ENCODE measurements at places on chromosomes 1 and 21.

DNA sequence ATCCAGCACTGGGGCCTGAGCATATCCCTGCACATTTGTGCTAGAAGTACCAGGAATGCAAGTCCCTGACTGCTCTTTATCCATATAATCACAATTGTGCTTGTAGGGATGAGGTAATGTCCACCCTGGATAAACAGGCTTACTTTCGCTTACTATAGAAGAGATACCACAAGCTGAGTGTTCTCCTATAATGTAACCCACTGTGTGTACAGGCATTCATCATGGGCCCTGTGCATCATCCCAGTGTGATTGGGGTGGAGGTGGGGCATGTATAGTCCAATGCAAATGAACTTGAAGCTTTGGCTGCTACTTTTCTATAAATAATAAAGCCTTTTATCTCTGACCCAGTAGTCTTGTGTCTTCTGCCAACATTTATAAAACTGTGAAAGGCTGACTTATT, 69.3 kb downstream of the MAN1A2 start:
- no peak for DNase-seq

GRCh38 chr1:2347896-2348295, 43.5 kb downstream of the MORN1 start:
- no peak for DNase-seq

GRCh38 chr1:222994511-222995235, 148.4 kb downstream of the TLR5 start:
- peak; percentile 27 for DNase-seq

GRCh38 chr1:115473986-115474565, 136.0 kb upstream of the NGF start:
- no peak for DNase-seq

- DNase-seq: no peak
Measured at GRCh38 chr1:214453109-214453722, 98.2 kb downstream of the PTPN14 start.

GRCh38 chr1:183163316-183163715, 22.7 kb upstream of the LAMC2 start:
- no peak for DNase-seq

DNA sequence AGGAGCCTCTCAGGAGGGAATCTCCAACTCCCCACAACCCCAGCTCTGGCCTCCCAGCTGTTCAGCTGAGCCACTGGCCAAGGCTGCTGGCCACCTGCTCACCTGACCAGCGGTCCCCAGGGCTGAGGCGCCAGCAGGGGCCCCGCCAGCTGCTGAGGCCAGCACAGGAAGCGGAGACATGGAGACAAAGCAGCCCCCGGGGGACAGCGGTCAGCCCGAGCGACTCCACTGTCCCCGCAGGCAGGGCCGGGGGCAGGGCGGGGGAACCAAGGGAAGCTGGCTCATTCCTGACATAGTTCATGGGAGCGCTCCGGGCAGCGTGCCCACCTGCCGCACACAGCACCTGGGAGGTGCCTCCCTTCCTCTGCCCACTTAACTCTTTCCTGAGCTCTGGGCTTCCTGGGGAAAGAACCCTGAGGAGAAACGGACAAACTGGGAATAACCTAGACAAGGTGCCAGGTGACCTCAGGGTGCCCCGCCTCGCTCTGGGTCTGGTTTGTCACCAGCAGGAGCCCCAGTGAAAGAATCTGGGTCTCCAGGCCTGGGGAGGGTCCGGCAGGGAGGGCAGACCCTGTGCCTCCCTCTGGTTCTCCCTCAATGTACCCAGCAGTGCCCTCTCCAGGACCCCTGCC, 10.7 kb downstream of the EPHA2 start:
- DNase-seq: no peak

GRCh38 chr1:172482044-172482443, 38.2 kb upstream of the PIGC start:
- DNase-seq: no peak

GRCh38 chr21:42155045-42155855, 63.7 kb upstream of the ABCG1 start:
- DNase-seq: no peak

GRCh38 chr1:179025975-179026812, 500 bp downstream of the FAM20B start:
- no peak for DNase-seq

- no peak for DNase-seq
Measured at GRCh38 chr1:92026806-92027205, 3.0 kb upstream of the EPHX4 start.

- peak; percentile 54 for DNase-seq
Measured at GRCh38 chr1:145859491-145860023, 676 bp upstream of the PIAS3 start.

GRCh38 chr1:29712284-29712651, 475.9 kb downstream of the PTPRU start:
- no peak for DNase-seq

GRCh38 chr1:224502459-224503160, 68.0 kb upstream of the WDR26 start:
- no peak for DNase-seq

- DNase-seq: peak; percentile 10
Measured at GRCh38 chr21:46598581-46599572, 6.0 kb downstream of the S100B start.

GRCh38 chr1:31943546-31944184, 5.5 kb upstream of the PTP4A2 start:
- no peak for DNase-seq

- no peak for DNase-seq
Measured at GRCh38 chr1:36055706-36056105, 28.2 kb upstream of the TEKT2 start.

GRCh38 chr1:18201997-18202719, 94.6 kb downstream of the IGSF21 start:
- no peak for DNase-seq

- peak; percentile 10 for DNase-seq
Measured at GRCh38 chr1:98903261-98903660, 101.4 kb downstream of the PLPPR5 start.

DNA sequence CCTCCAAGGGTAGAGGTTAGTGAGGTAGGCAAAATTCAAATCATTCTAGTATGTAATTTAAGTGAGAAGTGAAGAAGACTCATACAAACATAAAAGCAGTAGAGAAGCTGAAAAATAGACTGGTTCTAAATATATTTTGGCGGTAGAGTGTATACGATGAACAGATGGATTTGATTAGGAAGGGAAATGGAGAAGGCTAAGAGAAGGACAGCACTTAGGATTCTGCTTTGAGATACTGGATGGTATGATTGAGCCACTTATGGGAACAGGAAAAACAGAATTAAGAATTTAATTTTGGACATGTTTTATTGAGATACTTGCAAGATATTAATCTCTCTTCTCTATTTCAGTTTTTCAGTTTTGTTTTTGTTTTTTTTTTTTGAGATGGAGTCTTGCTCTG, 60.1 kb downstream of the EPB41 start:
- DNase-seq: peak; percentile 27

- no peak for DNase-seq
Measured at GRCh38 chr1:235108876-235109275, 19.8 kb downstream of the TOMM20 start.

GRCh38 chr1:222976453-222976852, 161.6 kb downstream of the DISP1 start:
- DNase-seq: no peak

- DNase-seq: peak; percentile 87
Measured at GRCh38 chr1:172154551-172154950, 265.9 kb upstream of the C1orf105 start.

DNA sequence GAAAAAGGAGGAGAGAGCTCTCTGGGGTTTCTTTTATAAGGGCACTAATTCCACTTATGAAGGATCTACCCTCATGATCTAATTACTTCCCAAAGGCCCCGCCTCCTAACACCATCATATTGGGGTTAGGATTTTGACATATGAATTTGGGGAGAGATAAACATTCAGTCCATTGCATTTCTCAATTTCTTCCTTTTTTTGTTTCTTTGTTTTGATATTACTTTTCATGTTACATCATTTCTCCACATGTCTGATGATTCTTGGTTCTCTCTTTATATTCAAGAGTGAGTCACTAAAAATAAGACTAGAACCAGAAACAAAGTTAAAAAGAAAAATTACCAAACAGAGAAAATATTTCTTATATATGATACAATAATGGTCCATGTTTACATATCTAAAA, 63.2 kb upstream of the DUSP10 start:
- no peak for DNase-seq

- no peak for DNase-seq
Measured at GRCh38 chr21:25994758-25995163, 175.8 kb downstream of the APP start.

GRCh38 chr1:204206121-204206520, 7.7 kb downstream of the GOLT1A start:
- no peak for DNase-seq

- DNase-seq: no peak
Measured at GRCh38 chr1:208536212-208536611, 292.0 kb upstream of the PLXNA2 start.

- DNase-seq: no peak
Measured at GRCh38 chr1:30768830-30769718, 11.5 kb upstream of the LAPTM5 start.

GRCh38 chr21:15023776-15024175, 41.0 kb downstream of the NRIP1 start:
- no peak for DNase-seq

DNA sequence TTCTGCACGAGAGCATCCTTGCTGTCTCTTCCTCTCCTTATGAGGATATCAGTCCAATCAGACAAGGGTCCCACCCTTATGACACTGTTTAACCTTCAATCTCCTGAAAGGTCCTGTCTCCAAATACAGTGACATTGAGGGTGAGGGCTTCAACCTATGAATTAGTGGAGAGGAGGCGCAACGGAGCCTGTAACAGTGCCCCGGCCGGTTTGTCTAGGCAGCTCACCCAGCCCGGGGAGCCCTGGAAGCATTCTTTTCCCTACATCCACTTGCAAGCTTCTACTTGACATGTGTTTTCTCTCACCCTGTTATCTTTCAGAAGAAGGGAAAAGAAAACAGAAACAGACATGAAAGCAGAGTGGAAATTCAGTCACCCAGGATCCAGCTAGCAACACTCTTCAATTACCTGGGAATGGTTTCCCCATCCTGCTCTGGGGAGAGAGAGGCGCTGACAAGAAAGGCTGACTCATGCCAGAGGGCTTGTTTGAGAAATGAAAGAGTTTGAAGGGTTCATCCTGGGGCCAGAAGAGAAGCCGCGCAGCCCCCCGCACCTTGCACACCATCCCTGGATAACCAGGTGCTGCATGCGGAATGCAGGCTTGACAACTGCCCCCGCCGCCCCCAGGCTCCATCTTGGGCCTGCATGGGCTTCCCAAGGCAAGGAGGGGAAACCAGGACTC, 394.9 kb downstream of the NPHP4 start:
- DNase-seq: no peak

DNA sequence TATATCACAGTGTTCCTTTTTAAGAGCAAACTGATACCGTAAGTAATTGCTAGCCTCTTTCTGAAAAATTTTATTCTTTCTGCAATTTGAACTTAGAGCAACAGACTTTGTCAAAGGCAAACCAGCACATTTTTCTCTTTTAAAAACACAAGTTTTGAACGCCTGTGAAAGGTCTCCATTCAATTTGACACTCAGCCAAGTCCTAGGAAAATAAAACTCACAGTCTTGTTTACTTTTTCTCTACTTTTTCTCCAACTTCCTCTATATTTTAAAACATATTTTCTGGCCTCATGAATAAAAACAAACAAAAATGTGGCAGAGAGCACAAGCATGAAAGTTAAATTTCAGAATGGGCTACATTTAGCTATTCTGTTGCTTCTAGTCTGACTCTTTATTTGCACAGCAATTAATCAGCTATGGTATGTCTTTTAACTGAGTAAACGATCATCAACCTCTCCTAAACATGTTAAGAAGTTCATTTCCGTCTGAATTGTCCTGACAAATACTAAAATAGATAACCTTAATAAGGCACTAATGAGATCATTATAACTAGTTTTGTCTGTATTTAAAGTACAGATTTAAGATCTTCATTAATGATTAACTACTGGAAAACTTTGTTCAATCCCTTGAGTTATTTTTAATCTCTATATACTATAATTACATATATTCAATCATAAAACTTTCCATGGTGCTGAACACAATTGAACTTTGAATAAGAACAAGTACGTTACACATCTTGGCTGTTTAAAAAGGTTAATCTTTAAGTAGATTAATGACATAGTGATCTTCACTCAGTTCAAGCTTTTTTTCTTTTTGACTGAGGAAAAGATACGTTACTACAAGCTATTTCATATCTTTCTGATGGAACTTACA, 550.6 kb downstream of the PTBP2 start:
- no peak for DNase-seq

- DNase-seq: no peak
Measured at GRCh38 chr1:245215071-245215470, 60.3 kb downstream of the KIF26B start.

DNA sequence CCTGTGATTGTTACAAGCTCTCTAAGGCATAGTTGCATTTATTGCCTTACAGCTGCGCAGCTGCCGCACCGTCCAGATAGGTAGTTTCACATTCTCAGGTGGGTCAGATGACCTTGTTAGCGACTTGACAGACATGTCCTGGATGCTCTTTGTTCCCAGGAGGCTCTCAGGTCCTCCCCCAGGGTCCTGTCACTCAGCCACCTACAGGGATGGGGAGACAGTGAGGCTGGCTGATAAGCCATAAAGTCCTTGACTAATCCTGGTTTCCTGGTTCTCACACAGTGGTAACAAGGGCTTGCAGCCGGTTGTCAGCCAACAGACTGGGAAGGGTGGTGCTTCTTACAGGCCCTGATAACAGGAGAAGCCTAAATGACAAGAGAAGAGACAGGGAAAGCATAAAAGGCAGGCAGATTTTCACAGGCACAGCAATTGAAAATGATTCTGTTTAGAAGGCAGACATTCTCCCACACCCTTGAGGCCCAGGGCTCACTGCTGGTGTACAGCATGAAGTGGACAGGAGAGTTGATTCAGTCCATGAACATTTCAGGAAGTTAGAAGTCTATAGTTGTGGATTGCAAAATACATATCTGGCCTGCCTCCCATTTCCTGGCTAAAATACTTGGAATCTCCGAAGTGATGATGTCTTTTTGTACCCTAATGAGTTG, 2.9 kb downstream of the ARF1 start:
- no peak for DNase-seq

- DNase-seq: no peak
Measured at GRCh38 chr1:67571406-67571805, 113.6 kb upstream of the GADD45A start.

GRCh38 chr1:193216920-193217319, 30.5 kb upstream of the B3GALT2 start:
- no peak for DNase-seq

- no peak for DNase-seq
Measured at GRCh38 chr1:177392336-177392735, 221.6 kb downstream of the BRINP2 start.

DNA sequence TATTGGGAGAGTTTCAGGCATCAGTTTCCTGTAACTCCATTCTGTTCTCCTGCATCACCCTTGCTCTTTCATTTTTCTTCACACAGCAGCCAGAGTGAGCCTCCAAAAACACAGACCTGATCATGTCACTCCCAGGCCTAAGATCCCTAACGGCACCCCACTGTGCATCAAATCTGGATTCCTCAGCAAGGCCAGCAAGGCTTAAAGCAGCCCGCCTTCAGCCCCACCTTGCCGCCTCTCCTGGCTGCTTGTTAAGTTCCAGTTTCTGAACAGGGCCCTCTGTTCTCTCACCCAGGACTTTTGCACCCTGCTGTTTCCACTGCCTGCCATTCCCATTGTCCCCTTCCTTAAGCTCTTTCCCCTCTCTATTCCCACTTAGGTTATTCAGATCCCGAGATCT, 29.3 kb downstream of the C1orf116 start:
- no peak for DNase-seq

Data from HFF-Myc (cell line).